Osteocyte (in vitro differentiated cells): ENCODE measurements at places on chromosomes 2 and 18. TPM values are rescaled to one million over a fixed set of nuclear protein-coding genes. Genes with fewer than 3 reads are reported as not detected.

- no peak for DNase-seq
Observed at GRCh38 chr2:187577310-187577709, 23.1 kb upstream of the TFPI start.

GRCh38 chr2:135096665-135097446, 44.8 kb downstream of the RAB3GAP1 start:
- no peak for DNase-seq

- no peak for DNase-seq
Observed at GRCh38 chr2:190159453-190159852, 96.9 kb upstream of the MSTN start.

GRCh38 chr18:27656167-27656778, 471.2 kb upstream of the CHST9 start:
- no peak for DNase-seq

- DNase-seq: no peak
Observed at GRCh38 chr2:172588931-172589330, 33.0 kb downstream of the PDK1 start.

GRCh38 chr2:180893752-180894151, 86.7 kb upstream of the UBE2E3 start:
- DNase-seq: no peak

- DNase-seq: no peak
Observed at GRCh38 chr2:134440336-134440909, 186.6 kb downstream of the MGAT5 start.

DNA sequence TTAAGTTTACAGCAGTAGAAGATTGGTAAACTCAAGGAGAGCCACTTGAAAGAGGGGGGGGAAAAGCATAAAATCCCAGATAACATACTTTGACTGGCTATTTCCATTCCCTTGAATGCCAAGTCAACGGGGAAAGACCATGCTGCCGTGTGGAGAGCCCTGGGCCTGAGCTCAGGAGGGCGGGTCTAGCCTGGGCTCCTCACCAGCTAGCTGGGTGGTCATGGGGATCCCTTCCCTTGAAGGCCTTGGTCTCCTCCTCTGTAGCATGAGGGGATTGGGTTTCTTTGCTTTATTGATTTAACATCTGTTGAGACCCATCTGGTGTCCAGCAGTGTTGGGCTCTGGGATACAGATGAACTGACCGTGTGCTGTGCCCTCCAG, 35.0 kb downstream of the TEX51 start:
- DNase-seq: peak; percentile 79

DNA sequence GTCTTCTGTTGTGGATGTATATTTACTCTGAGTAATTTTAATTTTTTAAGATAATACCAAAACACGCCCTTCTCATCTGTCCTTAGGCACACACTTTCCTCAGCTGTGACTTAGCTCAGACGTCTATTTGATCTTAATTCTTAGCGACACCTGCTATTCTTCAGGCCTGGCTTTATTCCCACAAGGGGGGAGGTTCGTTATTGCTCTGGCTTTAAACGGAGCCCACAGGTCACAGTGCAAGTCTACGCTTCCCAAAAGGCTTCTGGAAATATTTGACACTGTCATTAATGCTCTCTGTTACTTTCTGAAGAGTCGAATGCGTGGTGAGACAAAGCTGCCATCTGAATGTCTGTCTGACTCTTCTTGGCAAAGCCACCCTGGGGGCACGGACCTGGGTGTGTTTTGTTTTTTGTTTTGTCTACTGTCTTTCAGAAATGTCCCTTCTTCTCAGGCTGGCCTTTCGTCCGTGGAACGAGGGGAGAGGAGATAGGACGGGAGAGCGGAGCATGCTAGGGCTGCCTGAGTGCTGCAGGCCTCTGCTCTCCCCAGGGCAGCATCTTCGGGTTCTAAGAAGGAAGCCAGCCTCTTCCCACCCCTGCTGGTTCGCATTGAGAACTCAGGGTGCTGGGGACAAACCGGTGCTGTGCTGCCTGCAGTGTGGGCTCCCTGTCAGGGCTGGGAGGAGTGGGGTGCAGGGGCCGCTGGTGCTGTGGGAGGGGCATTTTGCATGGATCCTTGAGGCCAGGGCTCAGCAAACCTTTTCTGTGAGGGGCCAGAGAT, 61.9 kb downstream of the ASAP2 start:
- no peak for DNase-seq

DNA sequence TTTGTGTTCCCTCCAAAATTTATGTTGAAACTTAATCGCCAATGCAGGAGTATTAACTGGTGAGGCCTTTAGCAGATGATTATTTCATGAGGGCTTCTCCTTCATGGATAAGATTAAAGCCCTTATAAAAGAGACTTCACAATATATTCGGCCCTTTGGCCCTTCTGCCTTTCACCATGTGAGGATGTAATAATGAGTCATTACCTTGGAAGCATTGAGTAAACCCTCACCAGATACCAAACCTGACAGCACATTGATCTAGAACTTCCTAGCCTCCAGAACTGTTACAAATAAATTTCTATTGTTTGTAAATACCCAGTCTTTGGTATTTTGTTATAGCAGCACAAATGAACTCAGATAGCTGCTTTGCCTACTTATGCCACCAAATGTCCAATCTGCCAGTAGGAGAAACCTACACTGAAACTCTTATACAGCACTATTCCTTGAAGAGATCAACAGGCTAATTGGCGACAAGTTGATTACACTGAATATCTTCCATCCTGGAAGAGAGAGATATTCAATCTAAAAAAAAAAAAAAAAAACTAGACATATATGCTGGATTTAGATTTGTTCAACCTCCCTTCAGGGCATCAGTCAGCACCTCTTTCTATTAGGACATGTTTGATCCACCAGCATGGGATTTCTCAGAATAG, 125.9 kb upstream of the COL5A2 start:
- no peak for DNase-seq

- DNase-seq: no peak
Observed at GRCh38 chr2:17588031-17588430, 47.5 kb downstream of the VSNL1 start.

DNA sequence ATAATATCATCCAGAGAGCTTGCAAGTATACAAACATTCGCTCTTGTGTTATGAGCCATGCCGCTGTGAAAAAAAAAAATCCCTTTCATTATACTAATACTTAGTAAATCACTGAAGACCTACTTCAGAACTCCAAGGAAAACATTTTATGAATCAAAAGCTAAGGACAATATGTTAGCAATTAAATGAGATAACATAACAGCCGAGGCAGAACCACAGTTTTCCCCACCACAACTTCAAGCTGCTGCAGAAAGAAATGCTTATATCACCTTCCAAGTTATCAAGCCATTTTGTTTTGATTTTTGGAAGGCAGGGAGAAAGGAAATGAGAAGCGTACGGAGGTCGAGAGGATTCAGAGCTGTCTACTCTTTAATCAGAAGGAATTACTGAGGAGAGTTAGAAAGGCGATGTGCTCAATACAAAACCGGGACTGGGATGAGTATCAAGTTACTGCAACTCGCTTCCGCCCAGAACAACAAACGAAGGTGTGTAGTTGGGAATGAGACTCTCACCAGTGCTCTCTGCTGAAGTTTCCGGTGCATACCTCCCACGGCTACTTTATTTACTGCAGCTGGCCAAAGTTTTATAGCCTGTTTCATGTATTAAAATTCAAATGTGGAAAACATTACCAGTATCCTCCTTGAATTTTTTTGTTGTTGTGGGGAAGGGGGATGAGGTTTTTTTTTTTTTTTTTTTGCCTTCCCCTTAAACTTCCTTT, 292.2 kb upstream of the CCDC68 start:
- no peak for DNase-seq

DNA sequence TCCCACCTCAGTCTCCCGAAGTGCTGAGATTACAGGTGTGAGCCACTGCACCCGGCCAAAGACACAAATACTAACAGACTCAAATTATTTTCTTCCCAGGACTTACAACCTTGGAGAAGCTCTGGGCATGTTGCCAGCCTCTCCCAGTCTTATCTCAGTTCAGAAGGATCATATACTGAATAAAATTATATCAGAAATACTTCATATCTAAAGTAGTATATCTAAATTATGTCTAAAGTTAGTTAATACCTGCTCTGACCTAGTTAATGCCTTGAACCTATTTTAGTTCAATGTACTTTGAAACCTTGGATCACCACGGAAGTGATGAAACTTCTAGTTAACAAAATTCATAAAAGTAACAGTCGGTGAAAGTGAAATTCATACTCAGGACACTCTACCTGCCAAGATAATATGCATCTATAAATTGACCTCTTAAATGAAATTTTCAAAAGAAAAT, 34.4 kb upstream of the CYBRD1 start:
- DNase-seq: no peak

DNA sequence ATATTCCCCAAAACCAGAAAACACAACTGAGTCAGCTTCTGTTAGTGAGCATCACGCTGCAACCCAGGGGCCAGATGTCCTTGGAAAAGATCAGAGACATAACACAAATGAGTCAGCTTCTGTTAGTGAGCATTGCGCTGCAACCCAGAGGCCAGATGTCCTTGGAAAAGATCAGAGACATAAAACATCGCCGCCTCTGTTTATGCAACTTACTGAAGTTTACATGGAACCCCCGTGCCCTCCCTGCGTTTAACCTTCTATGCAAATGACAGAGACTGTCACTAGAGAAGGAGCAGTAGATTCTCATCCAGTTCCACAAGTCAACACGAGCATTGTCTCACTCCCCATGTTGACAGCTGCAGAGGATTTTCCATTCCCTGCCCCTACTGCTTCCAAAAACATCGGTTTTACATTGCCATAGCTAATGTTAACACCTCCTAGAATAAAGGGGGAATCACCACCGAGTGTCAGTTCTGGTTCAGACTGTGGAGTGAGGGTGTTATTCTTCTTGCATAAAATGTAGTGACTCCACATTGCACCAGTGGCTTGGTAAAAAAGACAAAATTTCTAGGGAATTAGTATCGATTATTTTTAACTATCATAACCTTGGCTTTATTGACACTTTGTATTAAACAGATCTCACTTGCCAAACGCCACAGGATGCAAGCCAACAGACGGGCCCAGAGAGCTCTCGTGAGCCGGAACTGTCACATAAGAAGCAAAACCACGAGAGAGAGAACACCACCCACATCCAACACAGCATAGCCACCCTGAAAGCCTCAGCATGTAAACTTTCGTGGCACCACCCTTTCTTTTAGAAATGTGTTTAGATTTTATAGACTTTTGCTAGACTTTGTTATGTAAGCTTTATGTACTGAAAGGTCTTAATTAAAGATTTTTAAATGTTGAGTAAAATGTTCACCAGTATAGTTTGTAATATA, 87.7 kb downstream of the SH3YL1 start:
- no peak for DNase-seq

DNA sequence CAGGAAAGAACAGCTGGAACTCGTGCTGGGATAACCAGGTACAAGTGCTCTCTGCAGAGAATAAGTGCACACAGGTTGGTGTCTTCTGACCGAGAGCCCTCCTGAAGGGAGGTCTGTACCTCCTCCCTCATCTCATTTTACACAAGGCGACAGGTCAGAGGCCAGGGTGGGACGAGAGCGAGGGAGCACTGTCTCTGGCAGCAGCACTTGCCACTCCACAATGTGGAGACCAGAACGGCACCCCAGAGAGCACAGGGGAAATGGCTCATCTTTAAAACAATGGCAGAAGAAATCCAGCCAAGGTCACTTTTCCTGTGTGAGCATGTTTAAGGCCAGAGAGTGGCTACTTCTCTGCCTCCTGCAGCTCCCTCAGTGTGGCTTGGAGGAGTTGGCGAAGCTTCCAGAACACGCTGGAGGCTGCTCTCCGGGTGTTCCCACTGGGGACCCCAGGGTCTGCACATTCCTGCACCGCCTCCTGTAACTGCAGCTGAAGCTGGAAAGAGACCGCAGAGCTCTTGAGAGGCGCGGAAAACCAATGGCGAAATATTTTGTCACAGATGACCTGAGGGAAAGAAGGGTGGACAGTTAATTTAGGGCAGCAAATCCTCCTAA, 20.8 kb downstream of the DIPK1C start:
- DNase-seq: no peak

DNA sequence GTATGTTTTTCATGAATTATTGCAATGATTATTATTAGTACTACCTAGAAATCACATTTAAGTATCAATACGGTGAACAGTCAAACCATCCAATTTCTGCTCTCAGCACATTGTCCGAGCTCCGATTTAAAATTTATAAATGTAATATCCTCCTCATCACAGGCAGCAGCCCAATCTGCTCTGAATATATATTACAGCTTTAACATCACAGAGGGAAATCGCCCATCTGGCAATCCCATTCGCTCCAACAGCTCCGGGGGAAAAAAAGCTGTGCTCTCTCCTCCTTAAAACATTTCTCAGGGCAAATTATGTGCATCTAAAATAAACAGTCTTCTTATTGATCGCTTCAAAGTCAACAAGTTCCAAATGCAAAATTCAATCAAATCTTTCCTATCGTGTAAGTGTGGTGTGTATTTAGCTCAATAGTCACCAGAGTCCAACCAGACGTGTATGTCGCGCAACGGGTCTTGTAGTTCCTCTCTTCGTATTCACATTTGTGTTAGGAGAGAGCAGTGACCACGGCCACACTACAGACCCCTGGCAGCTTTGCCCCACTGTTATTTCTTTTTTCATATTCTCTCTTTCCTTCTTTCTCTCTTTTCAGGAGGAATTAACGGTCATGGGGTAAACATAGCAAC, 2.4 kb downstream of the FIGN start:
- DNase-seq: no peak

- DNase-seq: no peak
Observed at GRCh38 chr2:58667137-58667774, 426.1 kb upstream of the FANCL start.

DNA sequence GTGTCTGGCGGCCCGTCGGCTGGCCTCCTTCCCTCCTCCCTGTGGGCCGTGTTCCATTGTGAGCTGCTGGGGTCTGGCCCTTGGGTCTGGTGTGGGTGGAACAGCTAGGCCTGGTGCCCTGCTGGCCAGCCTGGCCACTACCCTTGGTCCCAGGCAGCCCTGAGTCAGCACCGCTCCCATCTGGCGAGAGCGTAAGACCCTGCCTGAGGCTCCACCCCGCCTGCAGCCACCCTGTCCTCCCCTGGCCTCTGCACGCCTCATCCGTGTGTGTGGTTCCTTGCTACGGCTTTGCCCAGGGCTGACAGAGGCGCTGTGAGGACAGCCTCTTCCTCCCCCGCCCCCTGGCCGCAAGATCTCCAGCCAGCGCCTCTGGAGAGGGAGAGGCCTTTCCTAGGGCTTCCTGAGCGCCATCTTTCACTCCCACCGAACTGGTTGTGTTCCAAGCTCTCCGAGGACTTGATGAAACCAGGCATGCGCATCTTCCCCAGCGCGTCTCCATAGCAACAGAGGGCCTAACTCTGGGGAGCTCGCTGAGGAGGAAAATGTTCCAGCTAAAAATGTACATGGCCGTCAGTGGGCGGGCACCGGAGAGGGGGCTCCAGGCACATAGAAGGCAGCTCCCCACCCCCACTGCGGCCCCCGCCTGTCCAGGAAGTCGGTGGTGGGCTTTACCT, 83.0 kb downstream of the STPG4 start:
- DNase-seq: no peak

- DNase-seq: no peak
Observed at GRCh38 chr2:157967856-157968255, 91.7 kb upstream of the ACVR1 start.

GRCh38 chr2:238339814-238340213, 19.5 kb downstream of the TRAF3IP1 start:
- DNase-seq: no peak

GRCh38 chr18:10851824-10852319, 297.5 kb downstream of the PIEZO2 start:
- DNase-seq: no peak

PARD3B gene
- 26.1 and 26.7 TPM in 2 replicates for total RNA-seq

ZNF397 gene
- total RNA-seq: 23.9 and 24.5 TPM in 2 replicates

LAMA3 gene
- total RNA-seq: not detected in 2 replicates

NGEF gene
- total RNA-seq: 0.26 and 0.27 TPM in 2 replicates

ZBTB14 gene
- total RNA-seq: 14.2 and 14.4 TPM in 2 replicates

ARID5A gene
- total RNA-seq: 25.9 and 26.3 TPM in 2 replicates

DYTN gene
- total RNA-seq: not detected in 2 replicates

TUBA4B gene
- not detected in 2 replicates for total RNA-seq

CCDC150 gene
- total RNA-seq: 6.1 and 7.1 TPM in 2 replicates
